ENCODE measurements at places on chromosomes 11 and 22.

GRCh38 chr11:12117200-12117599 lies 6.8 kb downstream of the MICAL2 start:
- no peak for DNase-seq

- DNase-seq: peak; percentile 19
These were observed 78.7 kb upstream of the GRAMD1B start for GRCh38 chr11:123351375-123351774.

DNA sequence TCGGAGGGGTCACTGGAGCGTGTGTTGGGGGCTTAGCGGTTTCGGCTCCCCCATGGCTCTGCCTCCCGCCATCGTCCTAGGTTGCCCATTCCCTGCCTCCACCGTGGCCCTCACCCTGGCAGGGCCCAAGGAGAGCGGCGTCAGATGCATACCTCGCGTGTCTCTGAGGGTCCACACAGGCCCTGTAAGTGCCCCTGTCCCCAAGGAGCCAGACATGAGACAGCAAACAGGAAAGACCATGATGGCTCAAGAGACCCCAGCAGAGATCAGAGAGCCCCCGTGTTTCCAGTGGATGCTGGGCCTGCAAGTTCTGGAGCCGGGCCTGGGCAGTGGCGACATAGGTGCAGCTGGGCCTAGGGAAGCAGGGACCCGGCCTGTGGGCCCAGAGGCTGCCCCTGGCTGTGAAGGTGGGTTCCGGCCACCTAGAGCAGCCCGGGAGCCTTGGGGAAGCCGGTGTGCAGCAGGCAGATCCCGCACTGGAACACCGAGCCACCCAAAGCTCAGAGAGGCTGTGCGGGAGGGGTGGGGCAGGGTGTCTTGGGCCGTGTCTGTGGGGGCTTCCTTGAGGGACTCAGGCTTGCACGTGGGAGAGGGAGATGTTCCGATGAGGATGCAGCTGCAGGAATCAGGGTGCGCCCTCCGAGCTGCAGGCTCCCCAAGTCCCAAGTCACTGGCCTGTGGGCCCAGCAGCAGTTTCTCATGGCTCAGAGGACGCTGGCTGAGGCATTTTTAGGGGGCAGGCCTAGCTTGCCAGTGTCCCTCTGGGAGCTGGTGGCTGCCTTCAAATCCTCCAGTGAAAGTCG lies 126.4 kb downstream of the KCNQ1OT1 start:
- no peak for DNase-seq

DNA sequence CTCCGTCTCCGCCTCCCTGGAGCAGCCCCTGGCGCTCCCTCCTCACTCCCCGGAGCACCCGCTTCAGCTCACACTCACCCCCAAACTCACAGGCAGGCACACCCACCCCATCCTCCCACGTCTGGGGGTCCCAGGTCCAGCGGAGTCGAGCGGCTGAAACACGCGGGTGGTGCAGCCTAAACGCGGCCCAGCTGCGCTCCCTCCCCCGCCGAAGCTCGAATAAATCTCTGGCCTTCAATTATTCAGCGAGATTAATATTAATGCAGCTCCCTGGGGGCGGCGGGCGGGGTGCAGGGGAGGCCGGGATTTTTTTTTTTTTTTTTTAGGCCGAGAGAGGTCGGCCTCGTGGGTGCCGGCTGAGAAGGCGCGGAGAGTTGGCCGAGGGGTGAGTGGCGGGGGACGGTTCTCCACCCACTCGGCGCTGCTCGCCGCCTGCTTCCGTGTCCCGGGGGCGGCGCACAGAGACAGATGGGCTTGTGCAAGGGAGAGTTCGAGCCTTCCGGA lies 524 bp upstream of the SLC1A2 start:
- no peak for DNase-seq

DNA sequence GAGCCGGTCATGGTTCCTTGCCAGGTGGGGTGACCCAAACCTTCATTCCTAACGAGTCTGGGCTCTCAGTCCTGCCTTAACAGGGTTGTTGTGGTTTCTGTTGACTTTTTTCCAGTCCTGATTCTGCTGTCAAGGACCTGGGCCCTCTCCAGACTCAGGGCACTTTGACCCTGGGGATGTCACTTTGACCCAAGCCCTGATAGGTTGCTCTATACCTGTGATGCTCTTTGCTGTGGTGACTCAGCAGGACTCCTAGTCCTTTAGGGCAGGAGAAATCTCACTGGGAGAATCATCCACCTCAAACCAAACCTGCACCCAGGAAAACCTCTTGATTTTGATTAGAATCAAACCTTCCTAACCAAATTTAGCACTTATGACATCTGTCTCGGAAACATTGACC lies 20.5 kb upstream of the MPPED1 start:
- peak; percentile 11 for DNase-seq

GRCh38 chr11:131235328-131236298 lies 134.8 kb upstream of the NTM start:
- DNase-seq: no peak

- no peak for DNase-seq
These were observed 209.0 kb downstream of the LRRC4C start for GRCh38 chr11:41250408-41250935.

DNA sequence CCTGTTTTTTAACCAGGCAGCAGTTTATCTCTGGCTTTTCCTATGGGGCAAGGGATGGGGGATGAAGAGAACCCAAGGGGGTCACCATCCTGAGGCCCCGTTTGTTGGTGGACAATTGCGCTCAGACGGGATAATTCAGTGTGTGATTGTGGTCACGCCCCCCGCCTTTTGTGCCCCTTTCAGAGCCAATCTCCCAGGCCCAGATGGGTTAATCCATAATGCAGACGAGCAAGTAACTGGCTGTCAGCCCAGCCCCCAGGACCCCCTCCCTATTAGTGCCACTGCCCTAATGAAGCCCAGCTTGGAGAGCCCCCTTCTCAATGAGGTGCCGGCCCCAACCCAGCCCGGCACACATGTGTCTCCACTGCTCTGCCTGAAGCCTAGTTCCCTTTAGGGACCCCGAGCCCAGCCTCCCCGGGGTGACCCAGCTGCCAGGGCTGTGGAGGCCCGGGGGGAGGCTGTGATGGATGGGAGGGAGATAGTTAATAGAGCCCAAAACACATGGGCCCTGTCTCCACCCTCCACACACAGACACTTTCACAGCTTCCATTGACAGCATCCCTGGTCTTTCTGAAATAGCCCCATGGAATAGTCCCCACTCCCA lies 19.1 kb upstream of the ROBO3 start:
- DNase-seq: no peak

DNA sequence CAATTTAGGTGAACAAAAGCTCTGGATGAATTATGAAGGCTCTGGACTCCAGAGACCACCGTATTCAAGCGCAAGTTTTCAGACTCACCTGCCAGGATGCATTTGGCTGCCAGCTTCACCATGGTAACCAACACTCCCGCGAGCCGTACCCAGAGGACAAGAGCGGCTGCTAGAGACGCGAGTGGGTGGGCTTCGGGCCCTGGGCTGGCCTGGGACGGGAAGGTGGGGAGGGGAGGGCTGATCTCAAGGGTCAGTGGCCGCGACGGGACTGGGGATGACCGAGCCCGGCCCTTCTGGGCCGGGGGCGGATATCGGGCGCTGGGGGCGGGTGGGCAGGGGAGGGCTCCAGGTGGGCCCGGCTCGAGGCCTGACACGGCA lies 344 bp downstream of the IFT27 start:
- peak; percentile 55 for DNase-seq

DNA sequence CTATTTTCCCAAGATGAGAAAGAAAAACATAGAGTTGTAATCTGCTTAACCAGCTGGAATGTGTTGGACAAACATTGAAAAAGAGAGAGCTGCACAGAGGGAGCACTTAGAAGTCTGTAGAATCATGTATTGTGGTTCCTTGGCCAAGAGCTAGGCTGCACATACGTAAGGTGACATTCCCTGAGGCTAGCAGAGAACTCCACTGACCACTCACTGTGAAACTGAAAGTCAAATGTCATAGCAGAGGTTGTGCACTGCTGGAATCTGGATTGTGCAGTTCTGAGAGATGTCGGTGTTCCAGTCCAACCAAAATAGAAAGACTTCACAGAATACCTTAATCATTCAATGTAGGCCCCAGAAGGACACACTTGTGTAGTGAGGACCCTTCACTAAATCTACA lies 772.8 kb upstream of the RAG2 start:
- no peak for DNase-seq

- no peak for DNase-seq
These were observed 15.6 kb upstream of the C11orf91 start for GRCh38 chr11:33716243-33716642.

GRCh38 chr11:88597387-88597786 lies 259.9 kb upstream of the CTSC start:
- no peak for DNase-seq

GRCh38 chr22:47615051-47615450 lies 852.6 kb downstream of the TBC1D22A start:
- DNase-seq: no peak

GRCh38 chr11:46254133-46254491 lies 23.4 kb upstream of the CREB3L1 start:
- peak; percentile 63 for DNase-seq

DNA sequence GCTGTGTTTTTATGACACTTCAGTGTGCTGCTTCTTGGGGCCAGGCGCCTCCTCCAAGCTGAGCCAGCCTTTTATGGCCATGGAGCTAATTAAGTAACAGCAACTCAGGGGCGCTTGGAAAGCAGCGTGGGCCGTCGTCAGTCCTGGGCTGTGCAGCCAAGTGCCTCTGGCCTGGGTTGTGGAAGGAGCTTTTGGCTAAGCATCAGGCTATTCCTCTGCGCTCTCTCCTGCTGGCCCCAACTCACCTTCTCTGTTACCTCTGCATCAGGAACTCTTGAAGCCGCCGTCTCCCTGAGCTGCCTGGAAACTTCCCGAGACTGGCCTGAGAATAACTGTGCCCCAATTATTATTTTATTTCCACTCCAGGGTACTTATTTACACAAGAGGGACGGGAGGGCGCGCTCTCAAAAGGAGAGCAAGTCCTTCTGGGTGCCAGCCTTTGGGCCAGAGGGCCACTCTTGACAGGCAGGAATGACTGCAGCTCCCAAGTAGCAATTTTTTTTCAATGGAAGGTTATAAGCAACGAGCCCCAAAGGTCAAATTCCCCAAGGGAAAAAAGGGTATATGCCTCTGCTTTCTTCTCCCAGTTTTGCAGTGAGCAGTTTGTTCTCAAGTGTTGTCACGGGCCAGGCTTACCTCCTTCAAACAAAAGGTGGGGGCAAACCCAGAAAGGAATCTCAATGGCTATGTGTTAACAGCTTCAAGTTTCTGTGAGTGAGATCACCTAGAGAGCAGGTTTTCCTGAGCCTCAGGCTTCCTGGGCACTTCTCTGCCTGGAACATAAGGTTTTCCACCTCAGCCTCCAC lies 38.5 kb upstream of the NAV2 start:
- DNase-seq: peak; percentile 75

DNA sequence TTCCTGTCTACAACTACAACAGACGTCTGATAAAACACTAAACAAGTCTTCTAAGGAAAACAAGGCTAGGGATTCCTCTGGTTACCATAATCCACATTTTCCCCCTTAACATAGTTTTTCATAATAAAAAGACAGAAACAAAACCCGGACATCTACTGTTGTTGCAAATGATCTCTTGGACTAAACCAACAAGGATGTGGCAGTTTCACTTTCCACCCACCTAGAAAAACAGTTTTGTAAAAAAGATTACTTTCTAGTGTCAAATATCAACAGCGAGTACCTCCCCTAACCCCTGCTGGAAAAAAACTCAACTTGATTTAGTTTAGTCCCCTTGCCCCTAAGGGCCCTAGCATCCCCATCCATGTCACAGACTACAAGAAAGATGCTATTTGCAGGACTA lies 5.4 kb downstream of the GNG3 start:
- DNase-seq: no peak

Measured in hepatocyte (in vitro differentiated cells).